OCI-LY7 (cell line): ENCODE measurements at places on chromosomes 12 and 14.
A peak's percentile ranks its signal among the peaks of the same experiment; 100 is the strongest.

- DNase-seq: no peak
These were observed 308.1 kb downstream of the AACS start for GRCh38 chr12:125373375-125373774.

DNA sequence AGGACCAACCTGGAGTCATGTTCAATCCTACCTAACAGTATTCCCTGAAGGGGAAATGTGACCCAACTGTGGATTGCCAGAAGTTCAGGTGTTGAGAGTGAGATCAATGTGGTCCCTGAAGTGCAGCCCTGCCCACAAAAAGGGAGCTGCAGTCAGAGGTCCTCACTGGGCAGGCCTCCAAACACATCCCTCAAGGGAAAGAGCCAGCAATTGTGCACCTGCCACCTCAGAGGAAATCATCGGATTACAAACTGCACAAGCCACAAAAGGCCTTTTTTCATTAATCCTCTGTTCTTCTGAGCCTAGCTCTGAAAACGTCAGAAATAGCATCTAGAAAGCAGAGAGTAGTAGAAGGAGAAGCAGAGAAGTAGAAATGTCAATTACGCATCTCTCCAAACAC lies 10.8 kb upstream of the MDM1 start:
- DNase-seq: no peak

DNA sequence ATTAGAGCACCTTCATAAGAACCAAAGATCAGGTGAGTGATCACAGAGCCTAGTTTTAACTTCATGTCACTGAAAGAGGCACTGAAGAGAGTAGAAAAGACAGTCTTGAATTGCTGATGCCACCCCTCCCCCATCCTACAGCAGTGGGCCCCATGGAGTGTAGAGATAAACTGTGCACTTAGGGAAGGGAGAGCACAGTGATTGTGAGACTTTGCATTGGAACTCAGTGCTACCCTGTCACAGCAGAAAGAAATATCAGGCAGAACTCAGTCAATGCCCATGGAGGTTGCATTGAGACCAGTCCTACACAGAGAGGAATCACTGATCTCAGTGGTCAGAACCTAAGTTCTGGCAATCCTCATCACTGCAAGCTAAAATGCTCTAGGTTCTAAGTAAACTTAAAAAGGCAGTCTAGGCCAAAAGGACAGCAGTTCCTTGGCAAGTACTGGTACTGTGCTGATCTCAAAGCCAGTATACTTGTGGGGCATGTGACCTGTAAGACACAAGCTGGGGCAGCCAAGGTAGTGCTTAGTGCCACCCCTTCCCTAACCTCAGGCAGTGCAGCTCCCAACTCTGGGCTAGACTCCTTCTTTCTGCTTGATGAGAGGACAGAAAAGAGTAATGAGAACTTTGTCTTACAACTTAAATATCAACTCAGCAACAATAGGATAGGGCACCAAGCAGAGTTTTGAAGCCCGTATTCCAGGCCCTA lies 94.1 kb downstream of the FSCB start:
- no peak for DNase-seq

- DNase-seq: no peak
These were observed 11.8 kb downstream of the GPR65 start for GRCh38 chr14:88016768-88017167.

- DNase-seq: peak; percentile 52
These were observed 4.2 kb upstream of the AAAS start for GRCh38 chr12:53325511-53326061.

GRCh38 chr12:106246891-106247673 lies 738 bp downstream of the CKAP4 start:
- DNase-seq: peak; percentile 58

DNA sequence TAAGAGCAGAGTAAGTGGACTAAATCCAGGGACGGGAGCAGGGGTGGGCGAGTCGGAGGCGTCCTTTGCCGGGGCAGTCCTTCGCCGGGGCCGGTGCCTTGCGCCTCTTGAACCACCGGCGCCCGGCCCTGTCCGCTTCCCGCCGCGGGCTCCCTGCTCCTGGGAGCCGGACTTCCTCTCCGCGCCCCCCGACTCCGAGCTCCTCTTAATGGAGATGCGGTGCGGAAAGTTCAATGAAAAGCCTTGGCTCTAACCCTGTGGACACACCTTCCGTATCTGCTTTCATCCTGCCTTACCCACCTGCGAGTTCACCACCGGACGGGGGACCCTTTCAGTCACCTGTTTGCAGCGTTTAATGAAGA lies 412 bp downstream of the FGFR1OP2 start:
- peak; percentile 63 for DNase-seq

- DNase-seq: peak; percentile 45
These were observed 34.4 kb downstream of the WBP11 start for GRCh38 chr12:14768823-14769405.

GRCh38 chr12:1050059-1050707 lies 59.2 kb downstream of the ERC1 start:
- no peak for DNase-seq

DNA sequence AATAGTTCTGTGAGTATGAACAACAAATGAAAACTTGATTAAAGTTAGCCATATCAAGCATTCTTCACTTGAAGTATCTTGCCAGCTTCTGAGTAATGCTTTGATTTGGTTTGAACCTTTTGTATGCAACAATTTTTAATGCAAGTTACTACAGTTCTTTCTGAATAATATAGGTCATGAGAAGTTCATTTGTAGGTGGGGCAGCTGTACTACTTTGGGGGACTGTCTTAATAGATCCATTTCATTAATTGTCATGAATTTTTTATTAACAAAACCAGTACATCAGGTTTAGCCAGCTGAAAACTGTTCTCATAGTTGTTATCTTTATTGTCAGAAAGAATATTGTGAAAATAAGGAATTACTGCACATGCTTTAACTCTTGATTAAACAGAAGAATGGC lies 142.7 kb downstream of the FOXA1 start:
- no peak for DNase-seq

GRCh38 chr12:127145929-127146789 lies 1120.8 kb upstream of the TMEM132C start:
- no peak for DNase-seq

DNA sequence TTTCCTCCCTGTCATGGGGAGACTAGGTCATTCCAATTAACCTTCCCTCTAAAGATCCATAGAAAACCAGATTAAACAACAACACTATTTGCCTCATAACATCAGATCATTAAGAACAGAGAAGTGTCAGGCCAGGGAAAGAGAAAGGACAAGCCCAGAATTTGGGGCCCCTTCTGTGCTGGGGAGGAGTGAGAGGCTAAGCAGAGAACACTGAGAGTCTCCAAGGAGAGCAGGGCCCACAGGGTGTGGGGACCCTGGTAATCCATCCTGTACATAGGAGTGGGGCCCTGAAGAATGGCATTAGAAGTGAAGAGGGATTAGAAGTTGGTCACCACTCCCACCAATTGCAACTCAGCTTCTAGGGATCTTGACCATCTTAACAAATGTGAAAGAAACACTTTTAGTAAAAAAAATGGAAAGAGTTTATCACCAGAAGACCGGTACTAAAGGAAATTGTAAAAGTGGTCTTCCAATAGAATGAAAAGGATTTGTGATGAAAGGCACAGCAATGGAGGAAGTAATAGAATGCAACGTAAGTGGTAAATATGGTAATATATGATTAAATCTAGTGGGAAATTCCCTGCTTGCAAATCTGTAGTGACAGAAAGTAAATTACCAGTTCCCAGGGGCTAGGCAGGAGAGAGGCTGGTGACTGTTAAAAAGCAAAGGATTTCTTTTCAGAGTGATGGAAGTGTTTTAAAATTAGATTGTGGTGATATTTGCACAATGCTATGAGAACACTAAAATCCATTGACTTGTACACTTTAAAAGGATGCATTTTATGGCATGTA lies 14.0 kb upstream of the TMTC1 start:
- no peak for DNase-seq

DNA sequence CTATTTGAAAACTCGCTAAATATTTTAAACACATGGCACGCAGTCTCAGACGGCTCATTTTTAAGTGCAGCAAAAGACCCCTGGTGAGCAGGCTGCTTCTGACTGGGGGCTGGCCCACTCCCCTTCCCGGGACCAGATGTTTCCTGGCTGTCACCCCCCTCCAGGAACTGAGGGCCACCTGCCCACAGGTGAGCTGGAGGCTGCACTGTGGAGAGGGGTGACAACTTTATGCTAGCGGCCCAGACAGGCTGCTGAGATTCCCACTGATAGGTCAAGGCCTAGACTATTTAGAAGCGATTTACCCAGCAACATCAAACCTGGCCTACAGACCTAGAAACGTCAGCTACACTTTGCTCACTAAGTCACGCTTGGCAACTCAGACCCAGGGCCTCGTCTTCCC lies 92.1 kb downstream of the BCL11B start:
- no peak for DNase-seq

- no peak for DNase-seq
These were observed 195.6 kb upstream of the KRR1 start for GRCh38 chr12:75706786-75707605.

DNA sequence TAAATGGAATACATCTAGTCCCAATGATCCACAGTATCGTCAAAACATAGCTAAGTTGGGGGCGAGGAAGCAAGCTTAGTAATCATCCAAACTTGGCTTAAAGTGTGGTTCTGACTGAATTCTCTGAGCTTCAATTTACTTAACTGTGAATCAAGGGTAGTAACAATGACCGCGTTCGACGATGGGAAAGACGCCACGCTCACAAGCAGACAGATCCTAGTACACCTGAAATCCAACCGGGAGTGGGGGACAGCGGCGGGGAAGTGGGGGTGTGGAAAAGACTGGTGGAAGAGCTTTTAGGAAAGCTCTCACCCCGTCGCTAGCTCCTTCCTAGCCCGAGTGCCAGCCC lies 433 bp downstream of the COX16 start:
- DNase-seq: no peak

DNA sequence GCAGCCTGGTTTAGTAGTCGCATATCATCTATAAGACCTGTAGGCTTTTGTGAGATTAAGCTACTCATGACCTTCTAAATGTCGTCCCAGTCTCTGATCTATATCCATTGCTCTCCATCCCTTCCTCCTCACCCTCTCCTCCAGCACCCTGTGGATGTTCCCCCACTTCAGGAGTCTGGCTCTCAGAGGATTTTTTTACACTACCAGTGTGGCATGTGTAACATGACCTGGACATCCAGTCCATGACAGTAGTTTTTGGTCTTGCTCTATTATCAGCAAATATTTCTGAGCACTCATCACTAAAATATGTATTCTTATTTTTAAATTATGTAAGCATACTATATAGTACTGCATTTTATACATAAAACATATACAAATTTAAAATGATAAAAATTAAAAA lies 142.1 kb downstream of the DYRK2 start:
- no peak for DNase-seq

DNA sequence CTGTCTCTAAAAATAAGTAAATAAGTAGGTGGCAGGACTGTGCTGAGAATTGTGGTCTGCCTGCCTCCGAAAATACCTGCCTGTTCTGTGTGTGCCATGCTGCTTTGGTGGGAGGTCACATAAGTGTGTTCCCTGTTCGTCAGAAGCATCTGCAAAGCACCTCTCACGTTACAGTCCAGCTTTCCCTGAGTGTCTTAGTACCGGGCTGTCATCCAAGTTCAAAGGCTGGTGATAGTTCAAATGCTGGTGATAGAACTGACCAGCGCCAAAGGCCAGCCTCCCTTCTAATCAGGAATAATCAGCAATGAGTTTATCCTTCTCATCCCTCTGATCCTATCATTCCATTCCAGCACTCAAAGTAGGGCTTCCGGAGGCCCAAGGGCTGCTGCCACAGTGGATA lies 5.6 kb downstream of the CABP1 start:
- DNase-seq: no peak

- no peak for DNase-seq
These were observed 132.3 kb upstream of the CRY1 start for GRCh38 chr12:107225635-107226034.

- DNase-seq: no peak
These were observed 210.4 kb upstream of the FAR2 start for GRCh38 chr12:28938581-28939235.

- DNase-seq: no peak
These were observed 15.7 kb downstream of the MAP3K9 start for GRCh38 chr14:70793637-70794036.

GRCh38 chr12:4283512-4284255 lies 10.1 kb downstream of the CCND2 start:
- no peak for DNase-seq

DNA sequence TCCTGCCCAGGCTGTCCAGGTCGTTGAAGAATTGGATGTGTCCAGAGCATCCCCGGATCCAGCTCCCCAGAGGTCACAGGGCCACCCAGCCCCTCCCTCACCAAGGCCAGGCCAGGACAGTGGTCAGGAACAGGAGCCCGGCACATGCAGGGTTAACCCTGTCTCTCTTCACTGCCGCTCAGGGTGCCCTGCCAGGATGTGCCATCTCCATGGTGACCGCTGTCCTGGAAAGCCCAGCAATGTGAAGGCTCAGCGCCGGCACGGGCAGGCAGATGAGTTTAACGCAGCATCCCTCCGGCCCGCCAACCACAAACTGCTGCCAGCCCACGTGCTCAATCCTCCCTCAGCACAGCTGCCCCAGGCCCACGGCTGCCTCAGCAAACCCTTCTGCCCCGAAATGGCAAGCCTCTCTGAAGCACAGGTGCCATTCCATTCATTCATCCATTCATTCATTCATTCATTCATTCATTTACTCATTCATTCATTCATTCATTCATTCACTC lies 4.4 kb downstream of the TMEM179 start:
- no peak for DNase-seq

DNA sequence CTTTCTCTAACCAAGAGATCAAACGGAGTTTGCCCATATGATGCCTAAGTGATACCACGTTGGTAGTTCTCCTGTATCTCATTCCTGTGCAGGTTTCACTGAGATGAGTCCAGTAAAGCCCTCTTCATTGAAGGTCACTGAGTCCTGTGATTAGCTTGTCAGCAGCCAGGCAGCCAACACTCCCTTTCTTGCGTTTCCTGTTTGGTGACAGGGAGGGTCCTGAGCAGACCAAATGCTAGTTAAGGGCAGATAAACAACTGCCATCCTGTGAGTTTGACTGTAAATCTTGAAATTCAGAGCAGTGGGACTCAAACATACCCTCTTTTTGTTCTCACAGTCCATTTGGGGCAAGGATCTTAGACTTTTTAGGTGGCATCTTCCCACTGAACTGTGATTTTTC lies 39.4 kb downstream of the ZNF641 start:
- DNase-seq: no peak

DNA sequence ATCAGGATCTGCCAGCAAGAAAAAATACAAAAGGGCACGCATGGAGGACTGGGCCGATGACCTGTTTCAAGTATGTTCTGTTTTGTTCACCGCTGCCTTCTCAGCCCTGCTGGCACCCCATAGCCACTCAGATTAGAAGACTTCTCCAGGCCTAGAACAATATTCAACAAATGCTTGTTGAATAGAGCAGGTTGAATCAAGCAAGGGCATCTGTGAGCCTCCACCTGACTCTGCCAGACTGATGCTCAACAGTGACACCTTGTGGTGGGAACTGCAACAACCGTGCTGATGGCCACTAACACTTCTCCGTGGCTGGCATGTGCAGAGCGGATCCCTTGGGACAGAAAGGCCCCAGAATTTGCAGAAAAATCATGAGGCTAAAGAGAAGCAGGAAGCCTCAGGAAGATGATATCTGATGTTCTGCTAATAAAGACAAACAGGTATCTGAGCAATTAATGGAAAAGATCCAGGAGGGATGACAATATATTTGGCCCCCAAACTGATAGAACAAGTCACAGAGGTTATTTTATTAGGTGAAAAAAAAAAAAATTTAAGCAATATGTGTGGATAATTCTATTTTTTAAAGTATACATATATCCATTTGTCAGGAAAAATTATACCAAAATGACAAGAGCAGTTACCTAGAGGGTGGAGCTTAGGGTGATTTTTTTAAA lies 114.3 kb downstream of the KSR2 start:
- DNase-seq: peak; percentile 66

- no peak for DNase-seq
These were observed 24.8 kb upstream of the TMEM106C start for GRCh38 chr12:47938594-47938993.
